Activated CD4-positive, alpha-beta T cell treated with anti-CD3 and anti-CD28 coated beads for 36 hours (primary cell): ENCODE measurements at places on chromosomes 7 and 10. TPM values are rescaled to one million over a fixed set of nuclear protein-coding genes. Genes with fewer than 3 reads are reported as not detected.

Gene ATG9B
- total RNA-seq = 10.0 TPM

Gene VAX1
- not detected for total RNA-seq

Gene MTG1
- 52.1 TPM for total RNA-seq

Gene GNAT3
- total RNA-seq = not detected

Gene CYP3A7
- total RNA-seq = not detected

Gene UCN3
- total RNA-seq = not detected

Gene CXCL12
- not detected for total RNA-seq

Gene CFAP46
- total RNA-seq = 0.21 TPM

Gene SLC26A4
- total RNA-seq = 1.5 TPM

Gene FZD1
- total RNA-seq = 0.69 TPM

Gene SPDYE2
- not detected for total RNA-seq

Gene UPK3BL2
- total RNA-seq = 43.5 TPM

DNA sequence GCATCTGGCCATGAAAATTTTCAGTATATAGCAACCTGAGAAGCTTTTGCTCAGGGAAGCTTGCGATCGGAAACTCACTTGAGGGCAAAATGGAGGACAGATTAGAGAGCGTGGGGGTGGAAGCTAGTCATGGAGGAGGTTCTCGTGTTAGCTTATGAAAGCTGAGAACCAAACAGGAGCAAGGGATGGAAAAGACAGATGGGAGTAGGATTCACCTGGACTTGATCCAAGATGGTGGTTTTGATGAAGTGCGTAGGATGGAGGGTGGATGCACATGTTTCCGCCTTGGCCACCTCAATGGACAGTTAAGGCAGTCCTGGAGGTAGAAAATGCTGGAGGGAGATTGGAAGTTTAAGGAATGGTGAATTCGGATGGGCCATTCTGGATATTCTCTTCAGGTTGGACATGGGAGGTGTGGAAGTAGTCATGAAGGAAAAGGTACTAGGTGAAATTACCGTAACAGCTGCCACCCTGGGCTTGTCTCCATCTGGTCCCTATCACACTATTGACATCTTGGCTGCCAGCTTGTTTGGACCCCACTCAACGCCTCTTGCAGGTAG is 6.3 kb upstream of the C10orf95 start:
- H3K27me3 ChIP-seq = no peaks in the 10 kb centered on the region
- peak overlapping the region; percentile 47 for H3K27ac ChIP-seq
- no peak overlapping the region for H3K4me3 ChIP-seq
- no peak for DNase-seq
- peaks cover 17% of the 10 kb centered on the region for H3K36me3 ChIP-seq
- peaks cover 26% of the 10 kb centered on the region for H3K4me1 ChIP-seq

- no peak overlapping the region for H3K4me3 ChIP-seq
- H3K27ac ChIP-seq = no peak overlapping the region
- peaks cover 5% of the 10 kb centered on the region for H3K27me3 ChIP-seq
- DNase-seq = no peak
- H3K36me3 ChIP-seq = no peaks in the 10 kb centered on the region
Observed at GRCh38 chr7:138891446-138891810, 89.8 kb downstream of the KIAA1549 start.

GRCh38 chr10:86819567-86819966 is 63.1 kb downstream of the BMPR1A start:
- no peaks in the 10 kb centered on the region for H3K27me3 ChIP-seq
- DNase-seq = no peak
- H3K4me3 ChIP-seq = no peak overlapping the region
- no peaks in the 10 kb centered on the region for H3K36me3 ChIP-seq
- H3K27ac ChIP-seq = no peak overlapping the region

- no peak overlapping the region for H3K27ac ChIP-seq
- H3K27me3 ChIP-seq = peaks cover 11% of the 10 kb centered on the region
- DNase-seq = no peak
- H3K4me1 ChIP-seq = no peaks in the 10 kb centered on the region
- H3K36me3 ChIP-seq = no peaks in the 10 kb centered on the region
Observed at GRCh38 chr7:51344406-51345138, 28.0 kb upstream of the COBL start.

DNA sequence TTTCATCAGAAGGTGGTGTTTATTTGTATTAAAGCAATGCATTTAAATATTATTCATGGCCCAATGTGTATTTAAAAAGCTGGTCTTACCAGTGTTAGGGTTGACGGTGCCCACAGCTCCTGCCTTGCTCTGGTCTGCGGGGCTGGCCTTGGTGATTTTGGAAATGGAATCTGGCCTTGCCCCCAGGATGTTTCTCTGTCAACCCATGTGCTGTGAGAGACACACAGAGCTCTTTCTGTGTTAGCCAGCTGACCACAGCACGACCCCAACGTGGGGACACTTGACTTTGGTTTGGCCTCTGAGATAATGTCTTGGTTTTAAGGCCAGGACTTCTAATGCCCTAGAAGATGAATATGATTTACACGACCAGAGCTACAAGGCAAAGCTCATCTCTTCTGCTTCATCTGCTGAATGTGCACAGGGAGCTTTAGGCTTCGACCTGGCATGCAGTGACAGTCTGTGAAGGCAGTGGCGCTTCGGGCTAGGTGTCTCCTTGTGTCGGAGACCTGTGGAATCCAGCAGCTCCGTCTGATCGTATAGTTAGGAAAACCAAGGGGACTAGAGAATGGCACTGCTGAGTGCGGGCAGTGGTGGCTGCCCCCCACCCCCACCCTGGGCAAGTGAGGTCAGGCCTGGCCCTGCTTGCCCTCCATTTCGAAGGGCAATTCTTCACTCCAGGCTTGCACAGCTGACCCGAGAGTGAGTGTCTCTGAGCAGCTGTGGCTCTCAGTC is 246.1 kb downstream of the EBF3 start:
- DNase-seq = no peak
- H3K27me3 ChIP-seq = no peaks in the 10 kb centered on the region
- H3K36me3 ChIP-seq = peaks cover 54% of the 10 kb centered on the region
- H3K4me3 ChIP-seq = no peak overlapping the region

GRCh38 chr10:29191674-29192073 is 97.2 kb upstream of the LYZL1 start:
- H3K4me3 ChIP-seq = no peak overlapping the region
- no peaks in the 10 kb centered on the region for H3K36me3 ChIP-seq
- no peaks in the 10 kb centered on the region for H3K4me1 ChIP-seq
- no peak overlapping the region for H3K27ac ChIP-seq
- no peak for DNase-seq
- H3K27me3 ChIP-seq = peaks cover 9% of the 10 kb centered on the region

DNA sequence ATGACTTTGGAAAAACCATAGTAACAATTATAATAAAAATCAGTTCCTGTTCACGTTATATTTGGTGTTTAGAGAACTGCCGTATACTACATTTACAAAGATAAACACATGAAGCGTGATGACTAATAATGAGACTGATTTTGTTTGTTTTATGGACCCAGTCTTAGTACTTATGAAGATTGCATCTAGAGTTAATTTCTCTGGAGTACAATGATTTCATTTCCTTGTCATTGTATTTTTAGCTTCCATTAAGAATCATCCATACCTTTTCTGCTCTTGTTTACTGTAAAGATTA is 2.9 kb downstream of the RBM20 start:
- H3K27ac ChIP-seq = no peak overlapping the region
- H3K36me3 ChIP-seq = no peaks in the 10 kb centered on the region
- no peak for DNase-seq
- peaks cover 48% of the 10 kb centered on the region for H3K27me3 ChIP-seq

GRCh38 chr7:143900230-143900766 is 1.7 kb downstream of the TCAF1 start:
- H3K36me3 ChIP-seq = no peaks in the 10 kb centered on the region
- no peak overlapping the region for H3K27ac ChIP-seq
- peak overlapping the region; percentile 88 for H3K4me3 ChIP-seq
- H3K4me1 ChIP-seq = peaks cover 26% of the 10 kb centered on the region
- no peak for DNase-seq
- H3K27me3 ChIP-seq = no peaks in the 10 kb centered on the region

DNA sequence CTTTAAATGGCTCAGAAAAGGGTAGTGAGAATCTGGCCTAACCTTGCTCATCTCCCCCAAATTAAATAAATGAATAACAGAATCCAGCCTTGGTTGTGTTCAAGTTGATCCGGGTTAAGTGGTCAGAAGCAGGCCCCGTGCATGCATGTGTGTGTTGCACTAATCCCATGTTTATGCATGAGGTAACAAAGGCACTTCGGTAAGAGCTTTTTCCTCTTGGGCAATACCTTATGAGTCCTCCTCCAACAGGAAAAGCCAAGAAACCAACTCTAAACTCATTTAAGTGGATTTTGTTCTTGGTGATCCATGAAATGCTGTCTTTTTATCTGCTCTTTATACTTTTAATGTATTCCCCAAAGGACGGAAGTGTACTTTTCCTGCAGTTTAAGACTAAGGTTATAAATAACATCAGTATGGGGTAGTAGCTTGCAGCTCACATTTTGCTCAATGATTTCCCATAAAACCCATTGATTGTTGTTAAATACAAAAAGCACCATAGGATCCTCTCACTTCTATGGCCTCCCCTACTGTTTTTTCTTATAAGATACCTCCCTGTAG is 104.9 kb upstream of the YAE1 start:
- H3K27me3 ChIP-seq = peaks cover 9% of the 10 kb centered on the region
- no peak overlapping the region for H3K4me3 ChIP-seq
- H3K4me1 ChIP-seq = peaks cover 2% of the 10 kb centered on the region
- DNase-seq = no peak
- H3K27ac ChIP-seq = no peak overlapping the region

- no peaks in the 10 kb centered on the region for H3K27me3 ChIP-seq
- H3K4me3 ChIP-seq = no peak overlapping the region
- H3K36me3 ChIP-seq = no peaks in the 10 kb centered on the region
- no peak overlapping the region for H3K27ac ChIP-seq
- DNase-seq = no peak
Observed at GRCh38 chr7:33743594-33743993, 161.7 kb upstream of the BMPER start.

DNA sequence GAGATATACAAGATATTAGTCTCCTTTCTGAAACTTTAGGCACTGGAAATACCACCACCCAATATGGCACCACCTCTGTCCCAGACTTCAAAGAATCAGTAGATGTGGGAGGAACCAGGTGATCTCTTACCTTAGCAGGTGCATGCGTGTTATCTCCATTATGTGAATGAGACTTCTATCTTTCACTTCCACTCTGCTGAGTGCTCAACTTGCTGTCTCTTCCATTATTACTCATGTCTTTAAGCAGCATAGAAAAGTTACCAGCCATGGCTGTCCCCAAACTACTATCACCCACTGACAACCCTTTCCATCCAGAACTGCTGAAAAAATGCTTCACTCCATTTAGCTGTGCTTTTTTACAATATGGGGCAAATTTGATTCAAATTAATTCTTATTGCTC is 101.5 kb upstream of the PRSS1 start:
- no peaks in the 10 kb centered on the region for H3K36me3 ChIP-seq
- peaks cover 7% of the 10 kb centered on the region for H3K4me1 ChIP-seq
- H3K27me3 ChIP-seq = peaks cover 2% of the 10 kb centered on the region
- DNase-seq = no peak
- no peak overlapping the region for H3K27ac ChIP-seq

GRCh38 chr7:47988496-47989386 is 9.3 kb upstream of the HUS1 start:
- no peak overlapping the region for H3K27ac ChIP-seq
- DNase-seq = no peak
- peaks cover 21% of the 10 kb centered on the region for H3K4me1 ChIP-seq
- H3K36me3 ChIP-seq = no peaks in the 10 kb centered on the region

- H3K27ac ChIP-seq = no peak overlapping the region
- no peaks in the 10 kb centered on the region for H3K27me3 ChIP-seq
- H3K4me3 ChIP-seq = no peak overlapping the region
- H3K4me1 ChIP-seq = peaks cover under 1% of the 10 kb centered on the region
- DNase-seq = no peak
Observed at GRCh38 chr10:125782054-125782453, 6.4 kb upstream of the MMP21 start.

- H3K27ac ChIP-seq = no peak overlapping the region
- peaks cover 1% of the 10 kb centered on the region for H3K27me3 ChIP-seq
- H3K4me3 ChIP-seq = no peak overlapping the region
- H3K4me1 ChIP-seq = no peaks in the 10 kb centered on the region
- H3K36me3 ChIP-seq = no peaks in the 10 kb centered on the region
Observed at GRCh38 chr10:100446130-100446761, 16.6 kb upstream of the WNT8B start.

DNA sequence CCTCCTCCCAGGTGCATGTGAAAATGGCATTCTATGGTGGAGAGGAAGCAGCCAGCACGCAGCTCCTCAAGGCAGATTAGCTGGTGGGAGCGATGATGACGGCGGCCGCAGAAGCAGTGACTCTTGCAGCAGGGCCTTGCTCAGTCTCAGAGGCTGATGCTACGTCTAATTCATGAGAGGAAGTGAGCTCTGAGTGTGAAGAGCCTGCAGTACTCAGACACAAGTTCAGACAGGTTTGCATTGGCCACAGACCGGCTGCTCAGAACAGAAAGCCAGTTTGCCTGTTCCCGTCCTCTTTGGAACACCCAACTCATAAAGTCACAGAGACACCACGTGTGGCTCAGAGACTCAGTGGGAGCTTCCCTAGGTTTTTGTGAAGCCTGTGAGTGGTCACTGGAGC is 136.5 kb downstream of the ADARB2 start:
- H3K36me3 ChIP-seq = no peaks in the 10 kb centered on the region
- DNase-seq = no peak
- H3K27ac ChIP-seq = no peak overlapping the region
- H3K4me3 ChIP-seq = no peak overlapping the region

GRCh38 chr7:157412021-157412443 is 75.2 kb downstream of the DNAJB6 start:
- H3K27me3 ChIP-seq = no peaks in the 10 kb centered on the region
- peak; percentile 82 for DNase-seq
- H3K4me1 ChIP-seq = peaks cover 16% of the 10 kb centered on the region
- peak overlapping the region; percentile 90 for H3K27ac ChIP-seq

- no peak overlapping the region for H3K4me3 ChIP-seq
- H3K27me3 ChIP-seq = peaks cover 20% of the 10 kb centered on the region
- H3K4me1 ChIP-seq = peaks cover 6% of the 10 kb centered on the region
- DNase-seq = no peak
- no peak overlapping the region for H3K27ac ChIP-seq
- no peaks in the 10 kb centered on the region for H3K36me3 ChIP-seq
Observed at GRCh38 chr10:46544989-46545791, 11.3 kb downstream of the GPRIN2 start.

- no peak overlapping the region for H3K27ac ChIP-seq
- no peaks in the 10 kb centered on the region for H3K27me3 ChIP-seq
- no peak overlapping the region for H3K4me3 ChIP-seq
- H3K36me3 ChIP-seq = no peaks in the 10 kb centered on the region
- DNase-seq = no peak
Observed at GRCh38 chr7:83413424-83413823, 235.5 kb downstream of the SEMA3E start.
